Omental fat pad (tissue), 4 donors: ENCODE measurements at places on chromosomes 3 and 15.

- DNase-seq: no peak
Measured at GRCh38 chr3:69290006-69290405, 95.9 kb downstream of the FRMD4B start.

DNA sequence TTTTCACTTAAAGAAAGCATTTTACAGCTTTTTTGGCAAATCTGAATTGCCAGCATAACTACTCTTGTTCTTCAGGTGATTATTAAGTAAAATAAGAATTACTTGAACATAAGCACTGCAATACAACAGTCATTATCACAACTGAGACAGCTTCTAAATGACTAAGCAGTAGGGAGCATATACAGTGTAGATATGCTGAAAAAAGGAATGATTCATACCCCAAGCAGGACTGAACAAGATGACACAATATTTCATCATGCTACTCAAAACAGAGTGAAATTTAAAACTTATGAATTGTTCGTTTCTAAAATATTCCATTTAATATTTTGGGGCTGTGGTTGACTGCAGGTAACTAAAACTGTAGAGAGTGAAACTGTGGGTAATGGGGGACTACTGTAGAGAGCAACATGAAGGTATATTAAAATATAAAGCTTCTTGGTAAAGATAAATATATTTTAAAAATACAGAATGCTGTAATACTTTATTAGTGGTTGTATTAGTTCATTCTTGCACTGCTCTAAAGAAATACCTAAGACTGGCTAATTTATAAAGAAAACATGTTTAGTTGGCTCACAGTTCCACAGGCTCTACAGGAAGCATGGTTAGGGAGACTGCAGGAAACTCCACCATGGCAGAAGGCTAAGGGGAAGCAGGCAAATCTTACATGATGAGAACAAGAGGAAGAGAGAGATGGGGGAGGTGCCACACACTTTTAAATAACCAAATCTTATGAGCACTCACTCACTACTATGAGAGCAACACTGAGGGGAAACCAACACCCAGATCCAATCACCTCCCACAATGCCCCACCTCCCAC lies 84.8 kb downstream of the DCLK3 start:
- no peak for DNase-seq

GRCh38 chr15:49372366-49372765 lies 50.7 kb upstream of the FGF7 start:
- no peak for DNase-seq

- no peak for DNase-seq
Measured at GRCh38 chr3:193970773-193971206, 165.2 kb upstream of the HES1 start.

DNA sequence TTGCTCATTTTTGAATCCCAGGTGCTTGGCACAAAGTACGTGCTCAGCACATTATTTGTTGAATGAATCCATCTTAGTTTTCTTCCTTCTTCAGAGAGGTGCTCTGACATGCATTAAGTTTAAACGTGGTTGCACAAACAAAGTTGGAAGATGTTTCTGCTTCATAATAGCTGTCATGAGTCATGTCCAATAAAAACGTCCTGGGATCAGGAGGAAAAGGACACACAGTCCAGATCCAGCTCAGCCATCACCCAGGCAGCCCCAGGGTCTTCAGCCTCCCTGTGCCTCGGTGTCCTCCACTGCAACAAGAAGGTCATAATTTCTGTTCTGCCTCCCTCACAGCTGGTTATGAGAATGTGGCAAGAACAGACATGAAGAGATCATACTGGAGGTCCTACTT lies 55.4 kb downstream of the CCNL1 start:
- DNase-seq: no peak

- no peak for DNase-seq
Measured at GRCh38 chr3:133138017-133138416, 99.8 kb downstream of the TMEM108 start.

DNA sequence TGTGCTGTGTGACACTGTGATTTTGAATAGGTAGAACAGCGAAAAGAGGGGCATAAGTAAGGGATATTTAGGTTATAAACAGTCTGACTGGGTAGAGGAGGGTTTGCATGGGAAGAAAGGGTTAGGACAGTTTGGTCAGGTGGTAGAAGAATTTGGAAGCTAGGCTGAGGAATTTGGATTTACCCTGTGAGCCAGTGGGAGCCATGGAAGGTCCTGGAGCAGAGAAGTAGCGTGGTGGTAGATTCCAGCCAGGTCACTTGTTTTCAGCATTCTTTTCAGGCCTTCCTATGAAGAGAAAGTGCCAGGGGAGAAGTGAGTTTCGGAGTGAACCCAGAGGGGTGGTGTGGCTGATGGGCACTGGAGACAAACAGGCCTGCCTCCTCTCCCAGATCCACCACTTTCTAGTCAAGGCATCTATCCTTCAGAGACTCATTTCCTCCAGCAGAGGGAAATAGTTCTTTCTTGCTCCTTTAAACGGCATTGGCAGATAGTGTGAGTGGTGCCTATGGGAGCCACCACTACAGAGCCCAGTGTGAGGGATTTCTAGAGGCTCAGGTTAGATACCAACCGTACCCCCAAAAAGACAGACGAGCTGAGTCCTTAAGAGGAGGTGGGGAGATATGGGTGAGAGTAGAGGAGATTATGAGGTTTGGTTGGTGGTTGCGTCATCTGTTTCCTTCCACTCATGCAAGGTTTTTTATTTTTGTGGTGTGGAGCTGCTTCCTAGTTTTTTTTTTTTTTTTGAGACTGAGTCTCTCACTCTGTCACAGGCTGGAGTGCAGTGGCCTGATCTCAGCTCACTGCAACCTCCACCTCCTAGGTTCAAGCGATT lies 21.2 kb downstream of the PXK start:
- no peak for DNase-seq

DNA sequence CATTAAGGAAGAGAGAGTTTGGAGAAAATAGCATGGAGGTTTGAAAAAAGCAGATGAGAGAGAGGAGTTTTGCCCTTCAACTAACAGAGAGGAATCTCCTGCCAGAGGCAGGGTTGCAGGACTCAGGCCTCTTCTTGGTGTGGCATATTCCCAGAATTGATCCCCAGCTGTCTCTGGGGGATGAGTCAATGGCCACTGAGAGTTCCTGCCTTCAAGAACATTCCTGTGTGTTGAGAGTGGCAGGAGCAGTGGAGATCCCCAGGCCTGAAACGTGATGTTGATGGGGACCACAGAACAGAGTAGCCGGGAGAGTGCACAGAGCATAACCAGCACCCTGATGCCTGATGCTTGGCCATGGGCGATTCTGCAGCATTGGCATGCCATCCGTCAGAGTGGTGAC lies 348.4 kb upstream of the THBS1 start:
- DNase-seq: no peak

DNA sequence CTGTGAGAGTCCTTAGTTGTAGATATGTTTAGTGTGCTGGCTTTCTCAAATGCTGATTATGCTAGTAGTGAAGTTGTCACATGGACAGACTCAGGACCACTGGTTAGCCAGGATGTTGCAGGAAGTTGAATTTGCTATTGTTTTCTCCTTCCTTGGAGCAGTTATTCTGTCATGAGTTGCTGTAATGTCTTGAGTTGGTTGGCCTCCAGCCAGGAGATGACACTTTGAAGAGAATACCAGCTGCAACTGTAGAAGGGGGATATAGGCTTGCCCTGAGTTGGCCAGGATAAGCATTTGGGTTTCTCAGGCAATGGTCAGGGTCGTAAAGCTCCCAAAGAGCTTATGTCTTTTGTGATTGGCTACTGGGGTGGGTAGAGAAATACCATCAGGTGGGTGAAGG lies 206.7 kb downstream of the ZNF621 start:
- no peak for DNase-seq
